RPMI7951 (cell line): ENCODE measurements at places on chromosomes 2 and 18. TPM values are rescaled to one million over a fixed set of nuclear protein-coding genes. Genes with fewer than 3 reads are reported as not detected.

PPP1R1C gene
- total RNA-seq: 3.1 and 4.2 TPM in 2 replicates

CCDC68 gene
- 0.12 and 0.29 TPM in 2 replicates for total RNA-seq

UGT1A4 gene
- 0.12 TPM in 1 of 2 replicates, not detected in the other for total RNA-seq

SPDYA gene
- 0.20 and 0.60 TPM in 2 replicates for total RNA-seq

GREB1L gene
- total RNA-seq: 0.24 TPM in 1 of 2 replicates, not detected in the other

EIF4E2 gene
- total RNA-seq: 146 and 150 TPM in 2 replicates

SUMO1 gene
- 210 and 276 TPM in 2 replicates for total RNA-seq

CYBRD1 gene
- total RNA-seq: 125 and 139 TPM in 2 replicates
